Naive thymus-derived CD8-positive, alpha-beta T cell (primary cell): ENCODE measurements at places on chromosomes 12 and 14.

- no peaks in the 10 kb centered on the region for H3K27me3 ChIP-seq
- H3K36me3 ChIP-seq: no peaks in the 10 kb centered on the region
- H3K4me1 ChIP-seq: no peaks in the 10 kb centered on the region
- no peak overlapping the region for H3K4me3 ChIP-seq
- no peak overlapping the region for H3K27ac ChIP-seq
Observed at GRCh38 chr14:40841886-40842285, 764.8 kb upstream of the LRFN5 start.

GRCh38 chr12:27338473-27338872 lies 5.8 kb downstream of the BMAL2 start:
- H3K36me3 ChIP-seq: peaks cover 2% of the 10 kb centered on the region
- DNase-seq: no peak
- H3K4me1 ChIP-seq: peaks cover 7% of the 10 kb centered on the region
- H3K27me3 ChIP-seq: peaks cover 17% of the 10 kb centered on the region

DNA sequence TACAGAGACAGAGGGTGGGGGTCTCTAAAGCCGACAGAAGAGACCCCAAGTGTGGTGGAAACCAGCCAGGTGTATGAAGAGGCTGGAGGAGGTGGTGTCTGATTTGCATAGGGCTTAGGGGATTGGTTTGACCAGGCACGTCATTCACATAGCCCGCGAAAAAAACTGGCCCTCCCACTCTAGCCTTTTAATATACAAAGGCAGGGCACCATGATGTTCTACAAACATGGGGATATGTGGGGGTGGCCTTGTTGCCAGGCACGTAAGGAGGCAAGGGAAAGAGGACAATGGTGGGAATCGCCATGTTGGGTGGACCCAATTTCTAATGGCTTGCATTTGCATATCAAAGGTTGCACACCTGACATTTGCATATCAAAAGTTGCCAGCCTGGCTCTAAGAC lies 13.2 kb downstream of the LALBA start:
- no peak overlapping the region for H3K27ac ChIP-seq
- H3K4me3 ChIP-seq: no peak overlapping the region
- no peaks in the 10 kb centered on the region for H3K36me3 ChIP-seq
- DNase-seq: no peak
- peaks cover 7% of the 10 kb centered on the region for H3K27me3 ChIP-seq
- H3K4me1 ChIP-seq: no peaks in the 10 kb centered on the region

DNA sequence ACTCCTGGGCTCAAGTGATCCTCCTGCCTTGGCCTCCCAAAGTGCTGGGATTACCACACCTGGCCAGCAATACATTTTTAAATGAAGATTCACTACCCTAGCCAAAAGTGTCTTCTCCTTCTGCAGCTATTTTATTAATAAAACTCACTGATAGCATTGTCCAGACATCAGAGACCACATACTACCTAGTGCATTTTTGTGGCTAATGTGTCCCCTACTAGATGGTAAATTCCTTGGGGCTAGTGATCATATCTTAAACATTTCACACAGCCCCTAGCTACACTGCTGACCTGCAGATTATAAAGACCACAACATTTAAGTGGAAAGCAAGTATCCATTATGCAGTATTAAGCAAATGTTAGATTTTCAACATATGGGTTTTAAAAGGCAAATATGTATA lies 17.0 kb downstream of the DTD2 start:
- H3K4me1 ChIP-seq: no peaks in the 10 kb centered on the region
- no peak overlapping the region for H3K27ac ChIP-seq
- no peak for DNase-seq
- H3K27me3 ChIP-seq: no peaks in the 10 kb centered on the region
- H3K36me3 ChIP-seq: peaks cover 5% of the 10 kb centered on the region
- no peak overlapping the region for H3K4me3 ChIP-seq

DNA sequence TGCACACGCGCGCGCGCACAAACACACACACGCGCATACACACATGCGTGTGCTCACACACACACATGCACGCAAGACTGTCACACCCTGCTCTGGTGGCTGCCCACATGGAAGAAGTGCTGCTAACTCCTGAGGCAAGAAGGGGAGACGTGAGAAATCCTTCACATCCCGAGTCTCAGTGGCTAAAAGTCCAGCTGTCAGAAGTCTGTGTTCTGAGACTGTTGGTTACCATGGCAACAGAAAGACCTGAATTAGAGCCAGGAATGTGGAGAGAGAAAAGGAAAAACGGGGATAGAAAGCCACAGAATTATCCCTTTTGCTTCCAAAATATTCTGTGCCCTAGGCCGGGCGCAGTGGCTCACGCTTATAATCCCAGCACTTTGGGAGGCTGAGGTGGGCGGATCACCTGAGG lies 71.2 kb downstream of the PPFIBP1 start:
- no peaks in the 10 kb centered on the region for H3K4me1 ChIP-seq
- no peak overlapping the region for H3K27ac ChIP-seq
- DNase-seq: no peak
- H3K36me3 ChIP-seq: peaks cover 6% of the 10 kb centered on the region

DNA sequence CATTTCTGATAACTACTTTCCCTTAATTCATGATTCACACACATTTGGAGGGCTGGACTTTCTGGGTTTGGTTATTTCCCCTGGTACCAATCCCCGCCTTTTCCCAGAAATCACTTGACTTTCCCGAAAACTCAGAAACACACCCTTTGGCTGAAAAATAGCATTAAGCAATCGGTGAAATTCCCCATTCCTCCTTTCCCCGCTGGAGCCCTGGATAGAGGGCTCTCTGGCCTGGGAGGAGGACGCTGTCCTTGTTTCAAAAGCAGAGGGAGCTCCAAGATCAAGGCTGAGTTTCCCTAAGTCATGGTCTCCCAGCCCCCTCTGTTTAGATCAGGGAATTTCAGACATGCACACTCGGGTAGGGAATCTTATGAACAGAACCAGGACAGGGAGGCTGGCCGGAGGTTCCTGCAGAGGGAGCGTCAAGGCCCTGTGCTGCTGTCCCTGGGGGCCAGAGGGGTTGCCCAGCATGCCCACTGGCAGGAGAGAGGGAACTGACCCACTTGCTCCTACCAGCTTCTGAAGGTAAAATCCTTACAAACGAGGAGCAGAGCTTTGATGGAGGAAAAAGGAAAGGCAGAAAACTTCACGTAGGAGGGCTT lies at the start of gene C1S:
Gene C1S (plus strand): TSS at position 366 of the 602 bp plus-strand sequence. CDS start 1,195 bp downstream, outside the sequence.
- no peak for DNase-seq
- H3K4me1 ChIP-seq: no peaks in the 10 kb centered on the region
- peaks cover 18% of the 10 kb centered on the region for H3K27me3 ChIP-seq
- H3K4me3 ChIP-seq: no peak within 1 kb of the TSS

- H3K27ac ChIP-seq: no peak overlapping the region
- no peaks in the 10 kb centered on the region for H3K4me1 ChIP-seq
- H3K4me3 ChIP-seq: no peak overlapping the region
- DNase-seq: no peak
- peaks cover 29% of the 10 kb centered on the region for H3K27me3 ChIP-seq
Observed at GRCh38 chr12:3339221-3339620, 151.8 kb upstream of the PRMT8 start.

DNA sequence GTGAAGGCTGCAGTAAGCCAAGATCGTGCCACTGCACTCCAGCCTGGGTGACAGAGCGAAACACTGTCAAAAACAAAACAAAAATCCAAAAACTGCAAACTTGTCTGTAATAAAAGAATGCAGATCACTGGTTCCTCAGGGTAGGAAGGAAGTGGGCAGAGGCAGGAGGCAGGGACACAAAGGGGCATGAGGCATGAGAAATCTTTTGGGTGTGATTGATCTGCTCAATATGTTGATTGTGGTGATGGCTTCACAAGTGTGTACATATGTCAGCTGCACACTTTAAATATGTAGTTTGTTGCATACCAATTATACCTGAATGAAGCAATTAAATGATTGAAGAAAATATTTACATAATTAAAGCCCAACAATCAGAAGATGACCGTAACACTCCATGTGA lies 117.6 kb downstream of the CMAS start:
- H3K27me3 ChIP-seq: no peaks in the 10 kb centered on the region
- peak overlapping the region; percentile 60 for H3K4me3 ChIP-seq
- H3K4me1 ChIP-seq: peaks cover 47% of the 10 kb centered on the region
- H3K36me3 ChIP-seq: no peaks in the 10 kb centered on the region

- DNase-seq: no peak
- no peaks in the 10 kb centered on the region for H3K27me3 ChIP-seq
- H3K36me3 ChIP-seq: peaks cover 7% of the 10 kb centered on the region
- no peaks in the 10 kb centered on the region for H3K4me1 ChIP-seq
- no peak overlapping the region for H3K27ac ChIP-seq
- H3K4me3 ChIP-seq: no peak overlapping the region
Observed at GRCh38 chr12:103758310-103759089, 82.5 kb downstream of the NT5DC3 start.

- H3K27me3 ChIP-seq: peaks cover 5% of the 10 kb centered on the region
- H3K4me3 ChIP-seq: peak overlapping the region; percentile 84
- H3K4me1 ChIP-seq: peaks cover 35% of the 10 kb centered on the region
Observed at GRCh38 chr12:49537752-49538509, 899 bp upstream of the KCNH3 start.
